ENCODE measurements at places on chromosomes 12 and 14.

DNA sequence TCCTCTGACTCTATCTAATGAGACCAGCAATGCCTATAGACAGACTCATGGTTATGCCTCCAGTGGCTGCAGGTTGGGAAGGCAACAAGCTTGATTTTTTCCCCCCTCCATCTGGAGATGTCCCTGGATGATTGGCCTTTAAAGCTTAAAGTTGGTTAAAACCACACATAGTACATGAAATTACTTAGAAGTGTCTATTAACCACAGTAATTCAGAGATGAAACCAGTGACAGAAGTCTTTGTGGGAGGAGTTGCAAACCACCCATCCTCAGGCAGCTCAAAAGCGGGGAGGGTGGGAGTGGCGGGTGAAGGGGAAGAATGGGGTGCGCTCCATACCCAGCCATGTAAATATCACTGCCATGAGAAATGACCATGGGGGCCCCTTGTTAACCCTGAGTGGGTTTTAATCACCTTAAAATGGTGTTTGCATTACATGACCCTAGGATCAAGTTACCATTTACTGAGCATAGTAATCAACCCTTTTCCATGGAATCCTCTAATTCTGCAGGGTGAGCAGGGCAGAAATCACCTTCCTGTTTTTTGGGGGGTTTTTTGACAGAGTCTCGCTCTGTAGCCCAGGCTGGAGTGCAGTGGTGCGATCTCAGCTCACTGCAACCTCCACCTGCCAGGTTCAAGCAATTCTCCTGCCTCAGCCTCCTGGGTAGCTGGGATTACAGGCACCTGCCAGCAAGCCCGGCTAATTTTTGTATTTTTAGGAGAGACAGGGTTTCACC lies 133.5 kb downstream of the FOXN3 start:
- DNase-seq, result no peak

DNA sequence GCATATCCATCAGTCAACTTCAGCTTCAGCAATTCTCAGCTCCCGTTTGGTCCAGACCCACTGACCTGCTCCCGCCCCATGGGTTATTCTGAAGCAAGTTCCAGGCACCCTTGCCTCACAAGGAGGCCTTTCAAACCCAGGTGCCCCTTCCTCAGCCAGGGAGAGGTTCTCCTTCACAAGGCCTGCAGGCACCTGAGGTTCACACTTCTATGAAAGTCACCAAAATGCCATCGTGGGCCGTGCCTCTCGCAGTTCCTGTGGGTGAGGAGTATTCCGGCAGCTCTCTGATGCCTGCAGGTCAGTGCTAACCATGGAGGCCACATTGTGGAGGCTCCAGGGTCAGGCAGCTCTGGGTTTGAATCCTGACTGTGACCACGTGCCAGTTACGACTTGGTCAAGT lies 40.2 kb upstream of the BCL7A start:
- no peak for DNase-seq

DNA sequence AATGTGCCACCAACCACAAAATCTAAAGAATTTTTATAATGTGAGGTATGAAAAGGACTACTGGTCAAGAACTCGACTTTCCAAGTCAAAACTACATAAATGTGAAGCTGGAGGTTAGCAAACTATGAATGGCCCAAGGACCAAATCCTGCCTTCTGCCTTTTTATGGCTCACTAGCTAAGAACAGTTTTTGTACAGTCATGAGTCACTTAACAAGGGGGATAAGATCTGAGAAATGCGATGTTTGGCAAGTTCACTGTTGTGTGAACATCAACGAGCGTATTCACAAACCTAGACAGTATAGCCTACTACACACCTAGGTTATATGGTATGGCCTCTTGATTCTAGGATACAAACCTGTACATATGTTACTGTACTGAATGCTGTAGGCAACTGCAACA lies 28.2 kb downstream of the FERMT2 start:
- DNase-seq, result no peak

DNA sequence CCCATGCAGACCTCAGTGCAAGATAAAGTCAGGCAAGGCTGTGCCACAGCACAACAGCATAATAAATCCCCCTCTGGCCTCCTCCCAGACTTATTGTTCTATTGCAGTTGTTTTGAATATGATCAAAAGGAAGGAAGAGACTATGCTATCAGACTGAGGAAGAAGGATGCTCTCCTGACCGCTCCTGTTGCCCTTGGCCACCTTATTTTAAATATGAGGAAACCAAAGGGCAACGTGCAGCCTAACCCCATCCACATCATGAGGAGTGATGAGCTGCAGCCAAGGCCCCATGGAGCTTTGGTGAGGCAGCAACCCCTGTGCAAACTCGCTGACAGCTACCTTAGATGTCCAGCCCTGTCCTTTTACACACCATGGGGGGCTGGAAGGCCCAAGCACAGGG lies 291.7 kb downstream of the ZFP36L1 start:
- no peak for DNase-seq
